Metanephros (tissue), 2 donors: ENCODE measurements at places on chromosomes 2 and 18. TPM values are rescaled to one million over a fixed set of nuclear protein-coding genes. Genes with fewer than 3 reads are reported as not detected.

UNC80 gene
- 3.1 TPM for total RNA-seq

CRYBA2 gene
- total RNA-seq = not detected

FTCDNL1 gene
- 1.8 TPM for total RNA-seq

RASGRP3 gene
- 36.8 TPM for total RNA-seq

ALPI gene
- not detected for total RNA-seq

NFATC1 gene
- 13.8 TPM for total RNA-seq

TRAPPC12 gene
- 127 TPM for total RNA-seq

CCBE1 gene
- total RNA-seq = 30.7 TPM

NDUFV2 gene
- 104 TPM for total RNA-seq

CIAO1 gene
- total RNA-seq = 184 TPM

DNAJC5G gene
- 0.12 TPM for total RNA-seq

CSRNP3 gene
- total RNA-seq = 12.8 TPM

B3GNT7 gene
- 4.7 TPM for total RNA-seq

HAUS1 gene
- 22.0 TPM for total RNA-seq

ZCCHC2 gene
- total RNA-seq = 17.9 TPM

FOXI3 gene
- total RNA-seq = 0.06 TPM

EPB41L3 gene
- total RNA-seq = 63.1 TPM

NDUFS1 gene
- 75.2 TPM for total RNA-seq

STAM2 gene
- 33.7 TPM for total RNA-seq

CFC1 gene
- not detected for total RNA-seq

NETO1 gene
- total RNA-seq = 0.29 TPM
